NCI-H187 (cell line): ENCODE measurements at places on chromosomes 7 and 10.

GRCh38 chr10:70508912-70509756 lies 30.6 kb downstream of the PALD1 start:
- no peak for DNase-seq

DNA sequence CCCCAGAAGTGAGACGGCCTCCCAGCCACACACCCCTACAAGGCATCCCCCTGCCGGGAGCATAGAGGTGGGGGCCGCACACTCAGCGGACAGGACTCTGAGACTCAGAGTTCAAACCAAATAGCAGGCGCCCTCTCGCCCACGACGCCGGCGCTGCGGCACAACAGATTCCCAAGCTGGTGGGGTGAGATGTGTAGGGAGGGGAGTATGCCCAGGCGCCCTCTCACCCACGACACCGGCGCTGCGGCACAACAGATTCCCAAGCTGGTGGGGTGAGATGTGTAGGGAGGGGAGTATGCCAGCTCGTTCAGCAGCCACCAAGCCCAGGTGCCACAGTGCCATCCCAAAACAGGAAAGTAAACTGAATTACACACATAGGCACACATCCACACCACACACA lies 64.7 kb downstream of the TCERG1L start:
- no peak for DNase-seq

GRCh38 chr7:77665161-77665560 lies 31.1 kb upstream of the RSBN1L start:
- DNase-seq, result no peak

DNA sequence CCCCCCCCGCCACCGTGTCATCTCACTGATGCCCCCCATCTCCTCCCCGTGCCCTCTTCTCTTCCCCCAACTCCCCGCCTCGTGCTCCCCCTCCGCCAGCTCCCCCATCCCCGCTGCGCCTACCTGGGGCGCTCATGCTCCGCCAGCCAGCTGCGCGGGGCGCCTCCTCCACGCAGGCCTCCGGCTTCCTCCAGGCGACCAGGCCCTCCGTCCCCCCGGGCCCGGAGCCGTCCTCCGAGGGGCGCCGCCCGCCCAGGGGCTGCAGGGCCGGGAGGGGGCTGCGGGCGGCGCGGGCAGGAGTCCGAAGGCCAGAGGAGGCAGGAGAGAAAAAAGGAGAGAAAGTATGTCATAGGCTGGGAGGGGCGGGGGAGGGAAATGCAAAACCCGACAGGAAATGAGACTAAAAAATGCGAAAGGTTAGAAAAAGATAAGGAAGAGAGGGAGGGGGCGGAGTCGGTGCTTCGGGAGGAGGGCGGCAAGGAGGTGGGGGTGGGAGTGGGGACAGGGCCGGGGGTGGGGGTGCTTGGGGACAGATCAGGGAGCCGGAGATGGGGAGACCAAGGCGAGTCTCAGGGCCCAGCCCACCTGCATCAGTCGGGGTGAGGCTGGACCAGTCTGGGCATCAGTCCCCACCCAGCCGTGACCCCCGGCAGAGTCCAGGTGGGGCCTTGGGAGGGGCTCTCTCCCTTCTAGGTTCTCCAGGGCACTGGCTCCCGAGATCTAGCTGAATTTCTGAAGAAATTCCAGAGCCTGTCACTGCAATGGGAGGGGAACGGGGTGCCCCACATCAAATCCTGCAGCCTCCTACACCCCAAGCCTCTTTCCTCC lies at the start of gene CARD11:
Gene CARD11 (minus strand): TSS at position 324 of the 828 bp plus-strand sequence. CDS start 85,361 bp downstream, outside the sequence.
- DNase-seq, result no peak

DNA sequence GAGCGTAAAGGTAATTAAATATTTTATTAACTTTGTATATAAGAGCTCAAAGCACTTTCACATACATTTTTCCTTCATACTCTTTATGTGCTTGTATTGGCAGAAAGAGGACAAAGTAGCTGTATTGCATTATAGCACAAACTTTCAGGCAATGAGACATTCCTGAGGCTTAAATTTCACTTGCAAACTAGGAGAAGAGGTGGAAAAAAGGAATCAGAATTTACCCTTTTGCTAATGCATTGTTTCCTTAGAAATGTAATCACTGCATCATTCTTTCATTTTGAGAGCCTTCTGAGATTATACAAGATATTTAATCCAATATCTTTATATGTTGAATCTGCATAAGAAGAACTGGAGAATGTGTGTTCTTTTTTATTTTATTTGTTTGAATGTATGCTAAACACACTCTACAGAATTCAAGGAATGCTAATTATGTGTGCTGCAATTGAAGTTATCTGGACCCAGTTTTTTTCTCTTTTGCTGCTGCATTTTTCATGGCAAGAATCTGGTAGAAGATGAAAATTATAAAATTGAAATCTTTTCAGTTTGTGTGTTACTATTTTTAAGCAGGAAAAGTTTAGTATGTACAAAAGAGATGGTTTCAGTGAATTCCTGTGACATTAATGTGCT lies 185.1 kb downstream of the NXPH1 start:
- DNase-seq, result no peak

GRCh38 chr7:139701908-139702307 lies 75.9 kb downstream of the HIPK2 start:
- no peak for DNase-seq

DNA sequence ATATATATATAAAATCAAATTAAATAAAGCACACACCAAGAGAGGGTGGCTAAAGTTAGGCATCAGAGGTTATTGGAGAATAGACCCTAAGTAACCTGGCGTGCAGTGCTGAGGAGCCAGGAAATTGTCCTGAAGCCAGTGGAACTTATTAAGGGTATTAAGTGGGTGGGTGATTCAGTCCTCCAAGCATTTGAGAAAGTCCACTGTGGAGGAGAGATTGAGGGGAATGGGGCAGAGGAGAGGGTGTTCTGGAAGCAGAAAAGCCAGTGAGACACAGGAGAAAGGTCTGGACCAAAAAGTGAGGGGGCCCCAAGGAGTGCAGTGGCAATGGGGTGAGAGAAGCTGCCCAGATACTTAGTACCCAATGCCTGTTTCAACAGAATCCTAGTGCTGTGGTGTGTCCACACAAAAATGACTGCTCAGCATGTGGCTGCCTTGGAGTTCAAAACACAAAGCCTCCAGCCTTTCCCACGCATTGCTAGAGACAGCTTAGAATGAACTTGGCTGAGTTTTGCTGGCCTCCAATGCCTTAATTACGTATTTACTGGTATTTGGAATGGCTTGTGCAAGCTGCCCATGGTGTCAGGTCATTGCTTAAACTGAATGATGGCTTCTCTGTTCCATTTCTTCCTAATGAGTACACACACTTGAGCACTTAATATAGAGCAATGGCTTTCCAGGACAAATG lies 44.9 kb upstream of the CHST15 start:
- no peak for DNase-seq

DNA sequence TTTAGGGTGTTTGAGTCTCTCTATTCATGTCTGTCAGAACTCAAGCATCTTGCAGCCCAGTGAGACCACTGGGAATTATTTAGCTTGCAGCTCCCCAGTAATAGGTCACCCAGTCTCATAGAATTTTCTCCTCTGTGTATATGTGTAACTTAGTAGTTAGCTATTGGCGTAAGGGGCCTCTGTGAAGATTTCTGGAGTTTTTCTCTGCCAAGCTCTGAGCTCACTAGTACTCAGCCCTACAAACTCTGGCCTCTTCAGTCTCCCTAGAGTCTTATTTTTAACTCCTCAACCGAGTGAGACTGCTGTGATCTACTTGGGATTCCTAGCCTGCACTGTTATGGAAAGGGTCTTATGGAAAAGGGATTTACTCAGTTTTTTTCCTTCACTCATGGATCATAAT lies 90.2 kb downstream of the PPP1R9A start:
- no peak for DNase-seq

- DNase-seq, result no peak
Observed at GRCh38 chr7:29042824-29043231, 84.7 kb upstream of the TRIL start.

DNA sequence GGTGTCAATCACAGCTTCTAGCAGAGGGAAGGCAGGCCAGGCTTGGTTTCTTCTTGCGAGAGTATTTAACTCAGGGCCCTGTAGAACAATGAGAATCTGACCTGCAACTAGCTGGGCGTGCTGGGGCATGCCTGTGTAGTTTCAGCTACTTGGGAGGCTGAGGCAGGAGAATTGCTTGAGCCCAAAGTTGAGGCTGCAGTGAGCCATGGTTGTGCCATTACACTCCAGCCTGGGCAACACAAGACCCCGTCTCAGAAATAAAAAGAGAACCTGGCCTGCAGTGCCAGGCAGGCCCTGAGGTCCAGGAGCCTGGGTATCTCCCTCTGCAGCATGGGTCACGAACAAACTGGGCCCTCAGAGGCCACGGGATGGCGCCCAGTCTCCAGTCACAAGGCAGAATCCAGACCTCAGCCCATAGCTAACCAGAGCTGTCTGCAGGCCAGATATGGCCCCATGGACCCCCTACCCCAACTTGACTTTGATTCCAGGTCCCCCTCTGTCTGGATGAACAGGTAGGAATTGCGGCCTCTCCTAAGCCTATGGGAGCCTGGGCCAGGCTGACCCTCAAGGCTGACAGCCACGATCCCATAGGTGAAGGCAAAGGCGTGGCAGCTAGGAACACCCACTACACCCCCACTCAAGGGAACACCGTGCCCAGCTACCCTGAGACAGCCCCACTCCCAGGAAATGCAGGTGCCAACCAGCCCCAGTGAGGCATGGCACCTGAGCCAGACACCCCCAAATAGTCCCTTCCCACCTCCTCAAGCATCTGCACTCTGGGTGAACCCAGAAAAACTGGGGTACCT lies 102.7 kb upstream of the TNRC18 start:
- no peak for DNase-seq
